DMS53 (cell line): ENCODE measurements at places on chromosomes 16 and 17.

DNA sequence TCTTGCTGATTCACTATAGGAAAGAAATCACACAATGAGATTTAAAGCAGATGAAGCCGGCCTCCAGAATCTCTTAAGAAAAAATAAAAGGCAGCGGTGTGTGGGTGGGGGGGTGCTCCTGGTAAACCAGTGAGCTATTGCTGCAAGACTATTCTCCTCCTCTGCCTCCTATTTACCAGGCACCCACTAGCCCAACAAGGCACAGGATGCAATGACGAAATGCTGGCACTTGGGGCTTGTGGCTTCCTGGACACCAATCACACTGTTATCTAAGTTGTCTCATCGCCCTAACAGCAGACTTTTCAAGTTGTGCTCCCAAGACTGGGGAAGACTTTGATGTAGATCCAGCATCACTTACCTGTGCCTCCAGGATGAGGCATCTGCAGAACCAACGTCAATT lies 50.2 kb upstream of the NDRG4 start:
- DNase-seq = no peak

- DNase-seq = peak; percentile 97
Observed at GRCh38 chr17:32349854-32350665, at the start of gene ZNF207. ZNF207 (plus strand) TSS chr17:32350157; CDS start chr17:32350286, 129 bp downstream.

DNA sequence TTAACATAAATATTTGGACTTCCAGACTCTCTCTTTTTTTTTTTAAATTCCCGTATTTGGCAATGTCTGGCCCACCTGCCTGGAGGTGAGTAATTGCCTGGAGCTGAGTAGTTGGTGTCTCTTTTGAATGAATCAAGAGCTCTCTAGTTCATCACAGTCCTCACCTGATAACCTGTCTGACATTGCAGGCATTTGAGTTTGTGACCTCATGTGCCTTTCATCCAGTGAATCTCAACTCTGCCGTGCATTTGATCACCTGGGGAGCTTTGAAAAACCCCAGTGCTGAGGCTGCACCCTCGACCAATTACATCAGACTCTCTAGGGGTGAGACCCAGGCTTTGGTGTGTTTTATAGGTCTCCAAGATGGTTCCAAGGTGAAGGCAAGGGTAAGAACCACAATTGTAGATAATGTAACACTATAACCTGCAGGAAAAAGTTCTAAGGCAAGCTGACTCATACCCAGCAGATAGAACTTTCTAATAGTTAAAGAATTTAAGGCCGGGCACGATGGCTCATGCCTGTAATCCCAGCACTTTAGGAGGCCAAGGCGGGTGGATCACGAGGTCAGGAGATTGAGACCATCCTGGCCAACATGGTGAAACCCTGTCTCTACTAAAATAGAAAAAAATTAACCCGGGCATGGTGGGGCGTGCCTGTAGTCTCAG lies 24.5 kb upstream of the HS3ST2 start:
- DNase-seq = peak; percentile 3

DNA sequence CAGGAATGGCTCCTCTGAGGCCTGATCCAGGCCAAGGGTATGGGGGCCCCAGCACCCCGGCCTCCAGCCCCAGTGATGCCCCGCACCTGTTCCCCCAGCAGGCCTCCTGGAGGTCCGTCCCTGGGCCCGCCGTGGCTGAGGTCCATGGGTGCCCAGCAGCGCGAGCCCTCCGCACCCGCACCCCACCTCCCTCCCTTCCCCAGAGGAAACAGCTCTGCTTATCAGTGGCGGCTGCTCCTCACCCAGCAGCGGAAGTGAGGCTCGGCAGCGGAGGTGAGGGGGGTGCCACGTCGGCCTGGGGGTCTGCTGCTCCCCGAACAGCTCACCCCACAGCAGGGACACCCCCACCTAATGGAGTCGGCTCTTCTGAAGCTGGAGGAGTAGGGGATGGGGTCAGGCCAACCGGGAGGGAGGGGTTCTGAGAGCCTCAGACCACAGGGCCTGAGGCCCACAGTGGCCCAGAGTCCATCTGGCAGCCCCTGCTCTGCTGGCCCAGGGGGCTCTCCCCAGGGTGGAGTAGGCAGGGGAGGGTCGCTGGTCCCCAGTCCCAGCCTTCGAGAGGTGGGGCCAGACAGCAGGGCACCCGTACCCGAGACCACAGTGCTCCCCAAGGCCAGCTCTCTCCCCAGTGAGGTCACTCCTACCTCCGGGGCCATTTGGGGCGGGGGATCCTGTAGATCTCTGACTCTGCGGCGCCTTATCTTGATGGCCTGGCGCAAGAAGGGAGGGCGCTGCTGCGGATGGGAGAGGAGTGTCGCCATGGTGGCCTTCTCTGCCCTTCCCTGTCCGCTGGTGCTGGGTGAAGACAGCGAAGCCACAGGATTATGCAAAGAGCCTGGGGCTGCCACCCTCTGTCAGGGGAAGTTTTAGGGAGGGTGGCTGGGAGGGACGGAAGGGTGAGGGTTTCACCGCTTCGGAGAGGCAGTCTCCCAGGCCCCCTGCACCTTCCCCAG lies at the start of gene UNC13D:
Gene UNC13D, minus strand, starts transcription at position 828 of the 953 bp plus-strand sequence. Its CDS starts 67 bp downstream, at position 761.
- no peak for DNase-seq

GRCh38 chr16:50616883-50617645 lies 64.0 kb downstream of the SNX20 start:
- DNase-seq = no peak

- peak; percentile 32 for DNase-seq
Observed at GRCh38 chr17:78172249-78173051, 4.1 kb downstream of the SYNGR2 start.

DNA sequence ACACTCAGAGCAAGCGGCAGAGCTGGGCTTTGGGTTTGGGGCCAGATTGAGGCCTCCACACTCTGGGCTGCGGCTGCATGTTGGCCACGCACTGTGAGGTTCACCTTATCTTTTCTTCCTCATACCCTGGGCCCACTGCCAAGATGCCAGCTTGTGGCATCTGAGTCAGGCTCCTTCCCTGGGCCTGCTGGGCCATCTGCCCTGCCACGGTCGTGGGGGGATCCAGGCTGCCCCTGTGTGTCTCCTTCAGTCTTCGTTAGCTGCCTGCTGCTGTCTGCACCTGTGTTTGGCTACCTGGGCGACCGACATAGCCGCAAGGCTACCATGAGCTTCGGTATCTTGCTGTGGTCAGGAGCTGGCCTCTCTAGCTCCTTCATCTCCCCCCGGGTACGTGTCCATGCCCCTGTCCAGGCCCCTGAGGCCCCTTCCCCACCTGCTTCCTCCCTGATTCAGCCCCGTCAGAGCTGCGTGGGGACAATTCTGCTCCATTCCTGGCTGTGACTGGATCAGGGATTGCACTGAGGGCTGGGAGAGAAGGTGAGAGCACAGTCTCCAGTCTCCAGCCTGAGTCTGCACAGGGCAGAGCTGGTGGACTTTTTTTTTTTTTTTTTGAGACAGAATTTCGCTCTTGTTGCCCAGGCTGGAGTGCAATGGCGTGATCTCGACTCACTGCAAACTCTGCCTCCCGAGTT lies 11.2 kb downstream of the SPNS3 start:
- no peak for DNase-seq

- DNase-seq = no peak
Observed at GRCh38 chr16:52834736-52835465, 217.8 kb downstream of the CHD9NB start.

GRCh38 chr16:86371083-86371803 lies 139.1 kb upstream of the FOXF1 start:
- DNase-seq = no peak

- DNase-seq = no peak
Observed at GRCh38 chr16:49952386-49952785, 72.6 kb upstream of the CNEP1R1 start.

GRCh38 chr16:72255786-72256185 lies 83.8 kb upstream of the PMFBP1 start:
- DNase-seq = no peak

DNA sequence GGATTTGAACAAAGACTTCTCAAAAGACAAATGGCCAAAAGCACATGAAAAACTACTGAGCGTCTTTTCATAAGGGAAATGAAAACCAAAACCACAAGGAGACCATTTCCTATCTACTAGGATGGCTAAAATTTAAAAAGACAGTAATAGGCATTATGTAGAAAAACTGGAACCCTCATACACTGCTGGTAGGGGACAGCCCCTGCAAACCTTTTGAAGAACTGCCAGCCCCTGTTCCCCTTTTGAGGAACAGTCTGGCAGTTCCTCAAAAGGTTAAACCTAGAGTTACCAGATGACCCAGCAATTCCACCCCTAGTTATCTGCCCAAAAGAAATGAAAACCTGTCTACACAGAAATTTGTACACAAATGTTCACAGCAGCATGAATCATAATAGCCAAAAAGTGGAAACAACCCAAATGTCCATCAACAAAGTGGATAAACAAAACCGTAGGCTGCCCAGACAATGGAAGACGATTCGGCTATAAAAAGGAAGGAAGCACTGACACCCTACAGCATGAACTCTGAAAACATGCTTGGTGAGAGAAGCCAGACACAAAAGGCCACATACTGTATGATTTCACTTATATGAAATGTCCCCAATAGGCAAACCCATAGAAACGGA lies 22.9 kb downstream of the CDIP1 start:
- no peak for DNase-seq

- no peak for DNase-seq
Observed at GRCh38 chr17:16649585-16649984, 4.1 kb downstream of the ZNF624 start.

- no peak for DNase-seq
Observed at GRCh38 chr17:31568539-31568938, 177.1 kb downstream of the RAB11FIP4 start.

GRCh38 chr16:84466692-84467091 lies 37.8 kb downstream of the MEAK7 start:
- DNase-seq = no peak

- no peak for DNase-seq
Observed at GRCh38 chr16:17657045-17657444, 186.3 kb upstream of the XYLT1 start.

GRCh38 chr17:44473367-44473766 lies 29.8 kb downstream of the GPATCH8 start:
- DNase-seq = no peak

DNA sequence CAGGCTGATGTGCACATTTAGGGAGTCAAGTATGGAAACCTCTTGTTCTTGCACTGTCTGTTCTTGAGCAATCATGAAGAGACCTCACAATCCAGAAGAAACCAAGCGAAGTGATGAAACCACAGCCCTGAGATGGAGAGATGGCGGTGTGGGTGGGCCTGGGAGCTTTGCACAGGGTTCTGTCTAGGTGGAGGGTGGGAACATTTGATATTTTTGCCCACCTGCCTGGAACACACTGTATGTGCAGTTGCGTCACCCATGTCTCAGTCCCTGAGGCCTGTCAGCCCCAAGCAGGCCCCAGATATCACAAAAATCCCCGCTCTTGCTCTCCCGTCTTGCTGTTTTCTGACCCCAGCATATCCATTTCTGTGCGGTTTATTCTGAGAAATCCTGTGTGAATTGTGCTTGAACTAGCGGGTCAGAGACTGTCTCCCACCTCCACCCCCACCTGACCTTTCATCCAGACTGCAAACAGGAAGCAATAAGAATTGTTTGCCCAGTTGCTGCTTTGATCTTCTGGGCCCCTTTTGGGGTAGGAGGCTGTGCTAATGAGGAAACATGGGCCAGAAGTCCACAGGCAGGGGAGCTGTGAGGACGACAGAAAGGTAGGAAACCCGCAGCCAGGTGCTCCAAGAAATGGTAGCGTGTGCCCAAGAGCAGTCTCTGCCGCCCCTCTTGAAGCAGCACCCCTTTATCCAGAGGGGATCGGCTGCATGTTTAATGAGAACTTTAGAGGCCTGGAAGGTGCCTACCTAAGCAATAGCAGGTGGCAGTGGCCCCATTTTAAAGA lies 183.8 kb downstream of the CCDC182 start:
- peak; percentile 86 for DNase-seq
